ENCODE measurements at places on chromosomes 3 and 15.

GRCh38 chr3:16825617-16826204, 59.0 kb upstream of the PLCL2 start:
- no peak for DNase-seq

GRCh38 chr3:178950676-178951075, 120.9 kb downstream of the ZMAT3 start:
- no peak for DNase-seq

DNA sequence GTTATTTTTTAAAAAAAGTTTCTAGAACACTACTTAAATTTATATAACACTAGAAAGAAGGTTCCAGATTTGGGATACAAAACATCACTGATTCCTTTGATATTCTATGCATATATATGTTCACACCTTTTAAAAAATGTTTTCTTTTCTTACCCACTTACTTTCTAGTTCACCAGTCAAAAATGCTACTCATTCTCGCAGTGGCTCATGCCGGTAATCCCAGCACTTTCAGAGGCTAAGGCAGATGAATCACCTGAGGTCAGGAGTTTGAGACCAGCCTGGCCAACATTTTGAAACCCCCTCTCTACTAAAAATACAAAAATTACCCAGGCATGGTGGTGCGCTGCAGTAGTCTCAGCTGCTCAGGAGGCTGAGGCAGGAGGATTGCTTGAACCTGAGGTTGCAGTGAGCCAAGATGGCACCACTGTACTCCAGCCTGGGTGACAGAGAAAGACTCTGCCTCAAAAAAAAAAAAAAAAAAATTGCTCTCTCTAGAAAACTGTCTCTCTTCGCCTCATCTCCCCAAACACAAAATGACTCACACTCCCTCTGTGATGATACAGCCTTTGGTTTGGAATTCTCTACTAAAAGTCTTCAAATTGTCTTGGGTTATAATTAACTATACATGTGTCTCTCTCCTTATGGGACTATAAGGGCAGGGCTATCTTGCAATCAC, 52.6 kb upstream of the TGFBR2 start:
- no peak for DNase-seq

DNA sequence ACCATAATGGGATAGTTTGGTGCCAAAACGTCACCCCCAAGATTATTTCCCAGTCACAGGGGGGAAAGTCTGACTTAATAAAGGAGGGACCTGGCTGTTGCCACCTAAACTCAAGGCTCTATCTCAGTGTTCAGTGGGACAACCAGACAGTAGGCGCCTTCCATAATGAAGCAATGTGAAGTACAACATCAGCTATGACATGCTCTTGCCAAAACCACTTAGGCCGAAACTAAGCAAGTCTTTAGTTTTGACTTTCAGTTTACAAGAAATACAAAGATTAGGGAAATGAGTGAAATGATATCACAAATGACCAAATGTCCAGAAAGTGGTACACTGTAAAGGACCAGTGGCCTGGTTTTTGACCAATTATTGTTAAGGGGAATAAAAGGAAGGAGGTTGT, 32.9 kb downstream of the SOX14 start:
- no peak for DNase-seq

GRCh38 chr3:135908225-135908624, 57.3 kb upstream of the PPP2R3A start:
- no peak for DNase-seq

DNA sequence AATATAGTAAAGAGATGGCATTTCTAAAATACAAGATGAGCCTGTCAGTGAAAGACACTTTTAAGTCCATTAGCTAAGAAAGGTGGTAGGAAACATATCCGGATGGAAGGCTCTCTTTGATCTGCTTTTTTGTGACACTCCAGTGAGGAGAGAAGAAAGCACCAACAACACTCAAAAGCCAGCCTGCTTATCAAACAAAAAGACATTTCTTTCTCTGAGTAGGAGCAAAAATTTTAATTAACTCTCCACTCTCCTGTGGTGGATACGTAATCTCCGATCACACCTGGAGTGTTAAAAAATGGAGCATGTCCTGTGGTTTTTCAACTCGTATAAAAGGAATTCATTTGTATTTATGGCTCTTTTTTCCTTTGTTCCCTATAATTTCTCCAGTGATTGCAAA, 65.3 kb downstream of the OXNAD1 start:
- DNase-seq, result no peak

DNA sequence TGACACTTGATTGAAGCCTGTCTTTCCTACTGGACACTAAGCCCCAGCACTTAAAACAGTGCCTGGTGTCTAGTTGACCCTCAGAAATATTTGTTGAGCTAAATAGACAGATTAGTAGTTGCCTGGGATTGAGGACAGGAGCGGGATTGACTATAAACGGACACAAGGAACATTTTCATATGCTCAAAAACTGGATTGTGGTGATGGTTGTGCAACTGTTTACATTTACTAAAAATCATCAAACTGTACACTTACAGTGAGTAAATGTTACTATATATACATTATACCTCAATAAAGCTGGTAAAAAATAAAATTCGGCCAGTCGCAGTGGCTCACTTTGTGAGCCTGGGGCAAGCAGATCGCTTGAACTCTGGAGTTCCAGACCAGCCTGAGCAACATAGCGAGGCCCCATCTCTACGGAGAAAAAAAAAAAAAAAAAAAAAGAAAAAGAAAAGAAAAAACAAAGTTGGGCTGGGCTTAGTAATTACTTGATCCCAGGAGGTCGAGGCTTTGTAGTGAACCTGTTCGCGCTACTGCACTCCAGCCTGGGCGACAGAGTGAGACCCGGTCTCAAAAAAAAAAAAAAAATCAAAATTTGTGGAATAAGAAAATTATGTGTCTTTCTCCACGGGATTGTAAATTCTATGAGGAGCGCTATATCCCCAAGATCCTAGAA, 632 bp upstream of the IDH3A start:
- DNase-seq, result no peak

GRCh38 chr3:109023656-109024254, 70.1 kb upstream of the GUCA1C start:
- DNase-seq, result peak; percentile 67

DNA sequence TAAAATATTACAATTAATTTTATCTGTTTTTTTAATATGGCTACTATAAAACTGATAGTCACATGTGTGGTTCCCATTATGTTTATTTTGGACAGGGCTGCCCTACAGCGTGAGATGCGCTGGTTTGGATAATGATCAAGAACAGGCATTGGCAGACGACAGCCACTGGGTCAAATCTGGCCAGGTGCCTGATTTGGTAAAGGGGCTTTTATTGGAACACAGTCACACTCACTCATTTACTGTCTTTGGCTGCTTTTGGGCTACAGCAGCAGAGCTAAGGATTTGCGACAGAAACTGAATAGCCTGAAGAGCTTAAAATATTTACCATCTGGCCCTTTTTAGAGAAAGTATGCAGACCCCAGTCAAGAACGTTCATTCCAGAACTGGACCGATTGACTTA, 724.2 kb upstream of the CFAP20DC start:
- DNase-seq, result no peak

DNA sequence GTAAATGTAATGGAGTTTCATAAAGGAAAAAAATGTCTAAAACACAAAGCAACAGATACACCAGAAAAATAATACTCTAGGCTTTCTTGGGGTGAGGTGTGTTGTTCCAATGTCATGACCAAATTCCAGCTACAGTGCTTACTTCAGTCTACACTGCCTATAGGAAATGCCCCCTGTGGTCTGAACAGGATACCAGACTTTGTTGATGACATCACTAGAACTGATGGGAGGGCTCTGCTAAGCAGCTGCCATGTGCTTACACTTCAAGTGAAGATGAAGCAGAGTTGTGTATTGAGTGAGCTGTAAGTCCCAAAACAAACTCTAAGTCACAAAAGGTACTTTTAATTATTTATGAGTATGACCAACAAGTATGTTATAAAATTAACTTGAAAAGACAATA, 456.1 kb upstream of the IL12A start:
- no peak for DNase-seq

DNA sequence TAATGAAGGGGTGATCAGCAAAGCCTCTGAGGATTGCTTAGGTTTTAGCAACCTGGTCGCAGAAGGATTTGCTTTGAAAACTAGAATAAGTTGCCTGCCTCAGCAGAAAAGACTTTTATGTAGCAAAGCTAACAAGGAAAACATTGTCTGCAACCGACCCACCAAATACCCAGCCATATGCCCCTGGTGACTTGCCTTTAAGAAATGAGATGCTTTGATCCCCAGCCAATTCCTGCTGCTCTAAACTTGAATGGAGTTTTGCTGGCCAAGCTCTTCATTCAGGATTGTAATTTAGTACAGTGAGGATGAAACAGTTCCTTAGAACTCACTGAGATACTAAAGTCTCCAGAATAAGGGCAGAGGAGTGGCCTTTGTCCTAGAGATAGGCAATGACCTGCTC, 139.8 kb upstream of the PROK2 start:
- DNase-seq, result no peak

All from pons (tissue), 1 donor.